Activated CD8-positive, alpha-beta memory T cell treated with anti-CD3 and anti-CD28 coated beads for 36 hours (primary cell): ENCODE measurements at places on chromosomes 7 and 10. TPM values are rescaled to one million over a fixed set of nuclear protein-coding genes. Genes with fewer than 3 reads are reported as not detected.

The AOAH gene
- total RNA-seq = 17.4 TPM

The ZNF786 gene
- 7.3 TPM for total RNA-seq

The ABCC2 gene
- 0.91 TPM for total RNA-seq

The CAMK2B gene
- 0.17 TPM for total RNA-seq

The RELN gene
- not detected for total RNA-seq
